ENCODE measurements at places on chromosomes 1 and 21.

DNA sequence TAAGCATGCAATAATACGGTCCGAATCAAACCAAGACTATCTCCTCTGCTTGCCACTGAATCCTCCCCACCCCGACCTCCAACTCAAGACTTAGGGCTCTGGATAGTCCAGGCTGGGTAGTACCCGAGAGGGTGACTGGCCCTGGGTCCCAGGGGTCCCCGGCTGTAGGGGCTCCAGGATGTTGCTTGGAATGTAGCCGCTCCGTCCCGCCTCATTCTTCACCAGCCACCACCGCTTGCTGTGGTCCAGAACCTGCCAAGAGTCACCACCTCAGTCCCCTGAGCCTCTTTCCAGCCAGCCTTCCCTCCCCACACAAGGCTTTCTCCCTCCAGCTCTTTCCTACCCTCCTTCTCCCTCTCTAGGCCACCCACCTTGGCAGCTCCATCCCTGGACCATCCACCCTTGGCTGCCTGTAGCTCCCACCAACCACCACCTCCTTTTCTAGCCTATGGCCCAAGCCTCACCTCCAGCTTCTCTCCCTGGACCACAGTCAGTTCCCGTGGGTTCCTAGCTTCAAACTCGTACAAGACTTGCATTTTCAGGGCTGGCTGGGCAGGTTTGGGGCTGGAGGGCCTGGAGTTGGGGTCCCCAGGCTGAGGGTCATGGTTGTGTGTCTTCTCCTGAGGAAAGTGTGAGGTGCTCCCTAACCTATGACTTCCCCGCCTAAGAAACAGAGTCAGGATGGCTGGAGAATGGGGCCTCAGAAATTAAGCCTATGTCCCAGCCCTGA is 10.9 kb upstream of the GSTM3 start:
- no peak for DNase-seq

- no peak for DNase-seq
Observed at GRCh38 chr21:39612233-39613040, at the start of gene B3GALT5. Gene B3GALT5, plus strand, starts transcription at chr21:39612940. Its CDS starts 47,620 bp downstream, at chr21:39660560.

DNA sequence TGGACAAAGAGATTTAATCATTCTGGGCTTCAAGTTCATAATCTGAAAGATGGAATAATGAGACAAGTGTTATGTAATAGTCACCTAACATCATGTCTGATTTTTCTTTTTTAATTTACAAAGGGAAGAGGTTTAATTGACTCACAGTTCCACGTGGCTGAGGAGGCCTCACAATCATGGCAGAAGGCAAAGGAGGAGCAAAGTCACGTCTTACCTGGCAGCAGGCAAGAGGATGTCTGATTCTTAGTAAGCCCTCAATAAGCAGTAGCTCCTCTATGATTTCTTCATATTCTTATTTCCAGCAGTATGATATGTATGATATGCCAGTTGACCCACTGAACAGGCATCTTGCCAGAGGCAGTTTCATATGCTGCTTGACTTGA is 152.7 kb downstream of the S1PR1 start:
- DNase-seq = no peak

DNA sequence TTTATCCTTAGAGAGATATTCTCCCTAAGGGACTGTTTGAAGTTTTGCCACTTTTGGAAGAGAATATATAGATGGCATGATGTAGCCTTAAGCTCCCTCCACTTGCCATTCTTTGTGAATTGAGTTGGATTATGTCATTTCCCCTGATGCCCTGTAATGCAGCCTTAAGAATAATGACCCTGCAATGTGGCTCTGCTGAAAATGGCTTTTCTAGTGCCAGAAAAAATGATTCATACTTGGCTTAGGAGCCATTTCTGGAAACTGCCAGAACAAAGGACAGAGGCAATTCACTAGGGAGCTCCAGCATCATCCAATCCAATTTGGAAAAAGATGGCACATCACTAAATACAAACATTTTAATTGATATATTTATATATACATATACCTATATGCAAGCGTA is 265.3 kb downstream of the SPATA17 start:
- DNase-seq = no peak

- no peak for DNase-seq
Observed at GRCh38 chr1:112034277-112034676, 44.8 kb upstream of the KCND3 start.

GRCh38 chr1:92484472-92485380 is 2.0 kb downstream of the GFI1 start:
- peak; percentile 41 for DNase-seq

- no peak for DNase-seq
Observed at GRCh38 chr1:183077097-183077496, 53.9 kb downstream of the LAMC1 start.

DNA sequence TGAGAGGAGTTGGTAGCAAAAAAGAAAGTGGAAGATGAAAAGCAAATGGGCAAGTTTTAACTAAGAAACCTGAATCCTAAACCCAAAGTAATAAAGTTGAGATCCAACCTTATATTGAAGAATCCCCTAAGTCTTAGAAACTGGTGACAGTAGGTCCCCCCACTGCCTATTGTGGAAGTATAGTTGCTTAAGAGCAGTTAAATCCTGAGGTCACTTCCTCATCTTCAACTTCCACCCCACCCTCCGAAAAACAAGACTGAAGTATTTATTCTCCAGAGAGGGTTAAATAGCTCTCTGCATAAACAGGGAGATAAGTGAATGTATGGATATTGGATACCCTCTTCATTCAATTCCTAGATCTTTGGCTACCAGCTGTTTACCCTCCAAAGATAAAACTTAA is 3.3 kb upstream of the DSTYK start:
- no peak for DNase-seq

DNA sequence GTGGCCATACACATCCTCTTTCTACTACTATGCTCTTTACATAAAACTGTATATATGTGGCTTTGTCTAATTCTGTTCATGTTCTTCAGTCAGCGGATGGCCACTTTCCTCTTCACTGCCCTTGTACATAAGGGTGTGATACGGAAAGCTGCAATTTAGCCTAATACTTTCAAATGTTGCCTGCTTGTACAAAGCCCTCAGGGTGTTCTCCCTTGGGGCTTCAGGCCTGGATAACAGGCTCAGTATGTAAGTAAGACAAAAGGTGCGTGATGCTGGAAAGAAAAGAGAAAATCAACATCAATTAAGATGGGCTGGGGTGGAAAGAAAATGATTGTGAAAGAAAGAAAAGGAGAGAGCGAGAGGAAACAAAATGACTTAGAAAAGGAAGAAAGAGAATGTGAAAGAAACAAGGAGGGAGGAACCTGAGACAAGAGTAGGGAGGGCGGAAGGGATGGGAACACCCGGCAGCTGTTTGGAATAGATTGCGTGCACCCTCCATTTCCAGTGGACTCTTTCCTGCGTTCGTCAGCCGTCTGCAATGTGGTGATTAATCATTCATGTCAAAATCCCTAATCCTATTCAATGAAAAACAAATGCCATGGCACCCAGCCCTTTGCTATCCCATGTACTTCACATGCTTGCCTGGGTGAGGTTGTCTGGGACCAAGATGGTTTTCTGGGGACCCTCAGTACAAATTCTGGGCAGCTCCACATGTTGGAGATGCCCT is 553.6 kb downstream of the NUF2 start:
- no peak for DNase-seq

- DNase-seq = no peak
Observed at GRCh38 chr1:209815931-209816341, 10.0 kb upstream of the IRF6 start.

DNA sequence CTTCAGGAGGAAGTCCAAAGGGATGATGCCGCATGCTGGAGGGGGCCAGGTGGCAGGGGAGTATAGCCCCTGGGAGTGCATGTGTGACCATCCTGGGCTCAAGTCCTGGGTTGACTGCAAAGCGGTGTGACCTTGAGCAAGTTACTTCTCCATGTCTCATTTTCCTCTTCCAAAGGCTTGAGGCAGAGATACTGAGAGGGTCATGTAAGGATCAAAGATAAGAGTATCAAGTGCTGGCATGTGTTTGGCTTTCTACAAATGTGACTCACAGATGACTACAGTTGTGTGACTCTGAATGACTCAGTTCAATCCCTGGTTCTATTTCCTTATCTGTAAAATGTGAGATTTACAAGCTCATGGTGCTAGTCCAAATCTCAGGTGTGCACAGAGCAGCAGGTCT is 26.1 kb downstream of the PROK1 start:
- DNase-seq = no peak

DNA sequence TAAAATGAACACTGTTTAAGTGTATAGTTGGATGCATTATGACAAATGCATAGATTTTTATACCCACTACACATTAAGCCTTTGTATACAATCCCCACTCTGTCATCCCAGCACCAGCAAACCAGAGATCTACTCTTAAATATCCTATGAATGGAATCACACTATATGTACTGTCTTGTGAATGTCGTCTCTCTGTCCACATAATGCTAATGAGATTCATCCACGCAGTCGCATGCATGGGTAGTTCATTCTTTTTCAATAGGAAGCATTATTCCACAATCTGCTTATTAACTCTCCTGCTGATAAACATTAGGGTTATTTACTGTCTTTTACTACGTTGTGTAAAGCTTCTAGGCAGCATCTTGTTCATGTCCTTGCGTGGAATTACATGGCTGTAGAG is 892.3 kb downstream of the LTN1 start:
- no peak for DNase-seq

DNA sequence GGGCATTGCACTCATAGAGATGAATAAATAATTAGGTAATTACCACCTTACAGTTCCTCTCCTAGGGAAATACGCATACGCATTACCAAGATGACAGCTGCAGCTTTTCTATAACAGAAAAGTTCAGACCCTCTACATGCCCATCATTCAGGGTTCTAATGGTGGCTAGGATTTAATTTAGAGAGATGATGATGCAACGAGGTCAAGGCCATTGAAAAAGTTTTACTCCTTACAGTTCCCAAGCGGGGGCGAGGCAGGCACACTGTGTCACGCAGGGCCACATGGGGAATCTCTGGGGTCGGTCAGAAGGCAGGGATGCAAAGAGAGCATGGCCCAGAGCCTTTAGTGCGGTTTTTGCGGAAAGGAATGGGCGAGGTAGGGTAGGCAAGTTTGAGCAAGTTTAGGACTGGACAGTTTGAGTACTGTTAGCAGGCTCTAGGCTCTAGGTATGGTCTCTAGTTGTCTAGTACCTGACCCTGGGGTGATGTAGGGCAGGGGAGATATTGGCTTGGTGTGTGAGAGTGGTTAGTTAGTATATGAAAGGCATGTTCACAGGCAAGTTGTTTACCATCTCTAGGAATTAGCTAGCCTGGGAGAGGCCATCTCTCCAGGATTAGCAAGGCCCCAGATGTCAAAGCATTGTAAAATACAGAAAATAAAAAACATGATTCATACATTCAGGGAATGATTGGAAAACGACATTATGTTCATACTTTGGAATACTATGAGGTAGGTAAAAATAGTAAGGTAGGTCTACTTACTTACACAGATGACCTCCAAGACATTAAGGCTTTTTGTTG is 29.6 kb upstream of the ID3 start:
- no peak for DNase-seq

DNA sequence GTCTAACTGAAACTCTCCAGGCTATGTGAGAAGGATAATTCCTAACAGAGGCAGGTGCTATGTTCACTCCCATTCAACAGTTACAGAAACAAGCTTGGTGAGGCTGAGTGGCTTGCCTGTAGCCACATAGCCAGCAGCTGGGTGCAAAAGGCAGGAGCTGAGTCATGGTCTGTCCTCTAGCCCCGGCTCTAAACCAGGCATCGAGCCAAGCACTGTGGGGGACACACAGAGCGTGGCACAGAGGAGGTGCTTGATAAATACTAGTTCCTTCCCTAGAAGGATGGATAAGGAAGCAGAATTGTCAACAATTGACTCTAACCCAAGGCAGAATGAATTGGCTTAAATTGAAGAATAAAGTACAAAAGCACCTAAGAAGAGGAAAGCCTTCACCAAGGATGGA is 10.4 kb upstream of the KCNA2 start:
- DNase-seq = no peak

- DNase-seq = no peak
Observed at GRCh38 chr1:53516181-53516580, 57.0 kb downstream of the DMRTB1 start.

GRCh38 chr1:219587801-219588561 is 24.9 kb downstream of the ZC3H11B start:
- no peak for DNase-seq

DNA sequence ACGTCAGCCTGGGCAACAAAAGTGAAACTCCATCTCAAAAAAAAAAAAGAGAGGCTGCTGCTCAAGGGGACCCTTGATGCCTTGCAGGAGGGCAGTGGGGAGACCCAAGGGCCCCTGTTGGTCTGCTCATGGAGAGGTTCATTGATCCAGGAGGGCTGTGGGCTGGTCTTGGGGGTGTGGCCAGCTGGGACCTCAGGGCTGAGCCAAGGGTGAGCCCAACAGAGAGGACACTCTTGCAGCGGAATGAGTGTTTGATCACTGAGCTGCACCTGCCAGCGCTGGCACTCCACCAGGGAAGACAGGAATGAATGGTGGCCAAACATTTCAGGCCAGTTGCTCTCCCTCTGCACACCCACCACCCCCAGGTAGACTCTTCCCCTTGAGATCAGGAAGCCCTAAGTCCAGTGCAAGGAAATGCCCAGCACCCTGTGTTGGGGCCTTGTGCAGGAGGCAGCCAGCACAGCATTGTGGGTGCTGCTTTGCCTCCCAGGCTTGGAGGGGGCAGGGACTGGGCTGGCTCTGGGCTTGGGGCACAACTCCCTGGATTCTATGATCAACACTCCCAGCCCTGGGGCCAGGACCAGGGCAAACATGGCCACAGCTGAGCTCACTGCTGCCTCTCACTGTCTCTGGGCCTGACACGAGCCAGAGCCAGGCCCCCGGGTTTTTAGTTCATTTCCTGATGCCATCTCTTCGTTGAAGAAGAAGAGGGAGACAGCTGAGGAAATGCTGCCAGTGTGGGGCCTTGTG is 50.7 kb downstream of the IRF2BP2 start:
- DNase-seq = no peak

DNA sequence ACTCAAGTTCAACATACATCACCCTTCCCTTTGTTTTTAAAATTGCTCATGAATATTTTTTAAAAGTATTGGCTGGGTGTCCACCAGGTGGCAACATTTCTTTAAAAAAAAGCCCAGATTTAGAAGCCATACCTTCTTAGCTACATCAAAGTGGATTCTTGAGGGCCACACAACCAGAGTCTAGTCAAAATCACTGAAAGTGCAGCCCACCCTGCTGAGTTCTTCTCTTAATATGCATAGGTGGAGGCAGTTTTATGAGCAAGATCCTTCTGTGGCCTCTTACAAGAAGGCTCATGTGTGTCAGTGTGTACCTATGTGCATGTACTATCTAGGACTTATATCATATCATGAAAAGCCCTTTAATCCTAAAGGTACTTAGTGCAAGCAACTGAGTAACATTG is 16.9 kb upstream of the GNG12 start:
- no peak for DNase-seq

GRCh38 chr1:109792056-109792831 is 28.5 kb upstream of the EPS8L3 start:
- no peak for DNase-seq

GRCh38 chr1:51268634-51269033 is 32.6 kb downstream of the RNF11 start:
- no peak for DNase-seq
